Activated T-helper 1 cell treated with anti-CD3 and anti-CD28 coated beads, Interleukin-2, amount 50 U/mL, for 16 hours (primary cell): ENCODE measurements at places on chromosomes 5 and 9.

DNA sequence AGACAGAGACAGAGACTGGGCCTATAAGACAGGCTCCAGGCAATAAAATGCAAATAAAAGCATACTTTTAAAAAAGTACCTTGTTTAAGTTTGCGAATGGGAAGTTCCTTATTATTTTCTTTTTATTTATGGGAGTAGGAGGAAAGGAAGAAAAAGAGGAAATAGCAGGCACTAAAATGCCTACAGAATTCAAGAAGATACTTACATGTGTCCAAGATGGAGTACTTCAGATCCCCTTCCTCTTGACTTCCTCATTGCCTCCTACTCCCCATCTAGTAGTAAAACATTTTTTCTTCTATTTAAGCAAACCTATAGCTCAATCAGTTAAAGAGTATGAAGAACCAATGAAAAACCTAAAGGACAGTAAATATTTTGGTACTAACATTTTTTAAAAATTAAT is 24.8 kb downstream of the GKAP1 start:
- no peak for DNase-seq

DNA sequence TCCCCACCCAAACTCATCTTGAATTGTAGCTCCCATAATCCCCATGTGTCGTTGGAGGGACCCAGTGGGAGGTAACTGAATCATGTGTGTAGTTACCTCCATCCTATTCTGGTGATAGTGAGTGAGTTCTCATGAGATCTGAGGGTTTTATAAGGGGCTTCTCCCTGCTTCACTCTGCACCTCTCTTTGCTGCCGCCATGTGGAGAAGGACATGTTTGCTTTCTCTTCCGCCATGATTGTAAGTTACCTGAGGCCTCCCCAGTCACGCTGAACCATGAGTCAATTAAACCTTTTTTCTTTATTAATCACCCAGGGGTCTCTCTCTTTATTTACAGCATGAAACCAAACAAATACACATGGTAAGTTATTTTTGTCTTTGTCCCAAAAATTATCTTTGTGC is 726.1 kb downstream of the CDH18 start:
- no peak for DNase-seq

DNA sequence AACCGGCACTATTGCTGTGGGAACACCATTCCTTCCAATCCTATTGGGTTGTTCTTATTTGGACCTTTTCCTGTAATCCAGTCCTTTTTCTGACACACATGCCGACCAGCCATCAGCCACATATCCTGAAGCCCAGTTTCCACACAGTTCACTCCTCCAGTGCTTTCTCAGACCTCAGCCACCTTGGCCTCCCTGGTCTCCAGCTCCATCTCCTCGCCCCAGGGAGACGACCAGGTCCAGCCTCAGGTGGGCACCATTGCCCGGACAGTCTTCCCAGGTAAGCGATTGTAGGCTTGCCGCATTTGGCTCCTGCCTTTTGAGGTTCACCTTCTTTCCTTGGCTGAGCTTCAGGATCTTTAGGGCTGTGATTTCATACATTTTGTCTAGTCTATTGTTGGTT is 15.2 kb upstream of the TERT start:
- no peak for DNase-seq

DNA sequence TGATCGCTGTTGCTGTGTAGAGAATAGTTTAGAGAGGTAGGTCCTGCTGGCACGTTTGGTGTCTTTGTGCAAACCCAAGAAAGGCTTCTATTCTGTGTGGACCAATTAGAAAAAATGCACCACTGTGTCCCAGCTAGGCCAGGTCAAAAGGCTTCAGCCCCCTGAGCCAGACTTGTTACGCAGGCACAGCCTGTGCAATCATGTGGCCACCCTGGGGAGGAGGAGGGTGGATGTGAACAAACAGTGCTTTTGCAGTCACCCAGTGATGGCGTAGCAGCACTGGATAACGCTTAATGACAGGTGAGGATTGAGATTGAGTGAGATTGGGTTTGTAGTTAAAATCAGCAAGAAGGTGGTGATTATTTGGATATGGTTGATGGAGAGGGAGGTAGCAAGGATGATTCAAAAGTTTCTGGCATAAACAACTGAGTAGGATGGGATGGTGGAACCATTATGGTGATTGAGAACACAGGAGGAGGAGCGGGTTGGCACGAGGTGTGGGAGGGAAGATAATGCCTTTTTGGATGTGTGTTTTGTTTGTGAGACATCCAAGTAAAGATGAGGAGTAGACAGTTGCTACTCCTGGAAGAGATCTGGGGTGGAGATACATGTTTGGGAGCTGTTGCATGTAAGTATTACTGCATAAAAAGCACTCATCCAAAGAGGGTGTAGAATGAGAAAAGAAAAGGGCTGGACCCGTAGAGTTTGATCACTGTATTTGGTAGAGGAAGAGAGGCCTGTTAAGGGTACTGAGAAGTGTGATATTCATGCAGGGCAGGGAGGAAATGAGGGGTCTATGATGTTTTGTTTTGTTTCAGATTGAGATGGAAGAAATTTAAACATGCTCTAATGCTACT is 6.7 kb downstream of the GCNT1 start:
- no peak for DNase-seq

DNA sequence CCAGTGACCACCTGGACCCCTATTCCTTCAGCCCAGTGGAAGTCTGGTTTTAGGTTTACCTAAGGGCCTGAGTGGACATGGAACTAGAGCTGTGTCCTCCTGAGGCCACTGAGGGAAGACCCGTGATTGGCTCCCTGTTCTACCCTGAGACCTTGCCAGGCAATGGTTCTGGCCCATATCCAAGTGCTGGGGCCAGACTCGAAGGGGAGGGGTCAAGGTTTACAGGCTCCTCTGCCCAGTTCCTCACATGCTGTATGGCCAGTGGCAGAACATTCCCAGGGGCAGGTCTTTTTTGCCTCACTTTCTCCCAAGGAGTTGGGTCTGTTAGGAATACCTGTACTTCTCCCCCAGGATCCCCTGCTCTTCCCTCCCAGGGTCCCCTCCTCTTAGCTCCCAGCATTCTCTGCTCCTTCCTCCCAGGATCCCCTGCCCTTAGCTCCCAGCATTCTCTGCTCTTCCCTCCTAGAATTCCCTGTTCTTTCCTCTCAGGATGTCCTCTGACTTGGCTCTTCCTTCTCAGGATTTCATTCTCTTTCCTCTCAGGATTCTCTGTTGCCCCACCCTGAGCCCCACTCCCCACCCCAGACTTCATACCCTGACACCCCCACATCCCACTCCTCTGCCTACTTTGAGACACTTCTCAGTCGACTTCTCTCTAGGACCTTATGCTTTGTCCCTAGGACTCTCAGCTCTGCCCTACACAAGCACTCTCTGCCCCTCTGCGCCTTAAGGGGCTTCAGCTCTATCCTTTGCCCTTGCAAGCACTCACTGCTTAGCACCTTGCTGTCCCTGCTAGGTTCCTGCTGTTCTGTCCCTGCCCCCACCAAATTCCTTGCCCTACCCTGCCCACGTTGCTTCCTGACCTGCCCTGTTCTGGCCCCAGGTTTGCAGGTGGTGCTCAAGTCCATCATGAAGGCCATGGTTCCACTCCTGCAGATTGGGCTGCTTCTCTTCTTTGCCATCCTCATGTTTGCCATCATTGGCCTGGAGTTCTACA is 36.5 kb downstream of the CACNA1B start:
- no peak for DNase-seq

- DNase-seq = no peak
Observed at GRCh38 chr9:92645041-92645440, 24.9 kb downstream of the IPPK start.

- DNase-seq = peak; percentile 9
Observed at GRCh38 chr9:115000217-115000639, 69.8 kb upstream of the TNFSF8 start.

- no peak for DNase-seq
Observed at GRCh38 chr5:24609706-24610105, 35.1 kb downstream of the CDH10 start.
